Esophagus muscularis mucosa (tissue), 4 donors: ENCODE measurements at places on chromosomes 5 and 9. TPM values are rescaled to one million over a fixed set of nuclear protein-coding genes. Genes with fewer than 3 reads are reported as not detected.

GRCh38 chr5:17481378-17481777 lies 16.7 kb upstream of the TAF11L2 start:
- DNase-seq, result no peak

GRCh38 chr5:1366514-1366913 lies 21.6 kb upstream of the CLPTM1L start:
- DNase-seq, result no peak

DNA sequence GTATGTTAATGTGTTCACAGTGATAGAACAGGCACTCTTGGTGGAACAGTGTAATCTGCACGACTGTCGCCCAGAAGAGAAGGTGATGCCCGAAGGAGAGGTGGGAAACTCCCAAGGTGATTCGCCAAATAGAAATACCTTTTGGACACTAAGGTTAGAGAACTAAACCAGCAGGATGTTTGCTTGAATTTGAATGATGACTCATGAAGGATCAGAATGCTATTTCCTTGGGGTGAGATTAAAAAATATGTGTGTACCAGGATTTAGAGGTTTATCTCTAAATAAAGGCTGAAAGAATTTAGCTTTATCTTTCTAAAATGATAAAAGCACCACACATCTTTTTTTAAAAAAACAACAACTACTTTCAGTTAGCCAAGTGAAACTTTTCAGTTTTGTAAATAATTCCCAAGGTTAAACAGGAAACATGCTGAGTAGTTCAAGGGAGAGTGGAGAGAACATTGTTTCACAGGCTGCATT lies 297.4 kb upstream of the TAS2R1 start:
- no peak for DNase-seq

DNA sequence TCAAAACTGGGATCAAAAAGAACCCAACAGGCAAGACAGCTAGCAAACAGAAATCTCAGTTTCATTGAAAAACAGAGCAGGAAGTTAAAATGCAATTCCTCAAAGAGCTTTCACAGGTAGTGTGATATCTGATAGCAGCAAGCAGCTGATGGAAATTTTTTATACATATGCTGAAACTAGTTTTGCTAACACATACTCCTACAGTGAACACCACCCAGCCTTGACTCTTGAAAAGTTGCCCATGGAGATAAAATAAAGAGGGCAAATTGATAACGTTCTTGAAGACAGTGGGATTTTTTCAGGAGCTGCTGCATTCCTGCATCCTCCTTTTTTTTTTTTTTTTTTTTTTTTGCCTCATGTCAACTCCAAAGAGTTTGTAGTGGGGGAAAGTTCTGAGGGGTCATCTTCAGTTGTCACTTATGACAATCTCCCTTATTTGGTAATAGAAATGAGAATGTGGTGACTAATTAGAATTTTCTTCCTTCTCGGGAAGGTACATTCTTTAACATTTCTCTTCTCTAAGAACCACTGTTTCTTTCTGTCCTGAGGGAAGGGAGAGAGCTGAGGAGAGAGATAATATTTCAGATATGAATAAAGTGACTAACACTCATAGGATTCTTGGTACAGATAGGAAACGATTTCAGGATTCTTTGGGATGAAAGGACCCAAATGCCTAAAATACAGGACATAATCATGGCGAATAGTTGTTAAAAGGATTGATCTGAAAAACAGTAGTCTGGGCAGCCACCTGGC lies 24.6 kb downstream of the SH3RF2 start:
- DNase-seq, result no peak

GRCh38 chr5:135609981-135610380 lies 31.2 kb upstream of the CXCL14 start:
- DNase-seq, result peak; percentile 45

DNA sequence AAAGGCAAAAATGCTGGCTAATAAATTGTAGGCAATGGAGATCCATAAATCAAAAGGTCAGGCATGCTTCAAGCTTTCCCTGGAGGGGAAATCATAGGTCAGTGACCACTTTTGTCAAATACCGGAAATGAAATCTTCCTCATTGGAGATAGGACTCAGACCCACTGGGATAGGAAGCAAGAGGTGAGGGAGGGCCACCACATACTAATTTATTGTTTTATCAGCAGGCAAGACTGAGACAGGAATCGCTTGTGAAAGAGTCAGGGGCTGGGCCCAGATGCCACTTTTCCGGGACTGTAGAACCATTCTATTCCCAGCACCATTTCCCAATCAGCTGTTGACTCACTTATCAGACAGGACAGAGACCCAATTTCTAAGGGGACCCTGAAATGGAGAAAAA lies 256.3 kb upstream of the TRIM32 start:
- no peak for DNase-seq

DNA sequence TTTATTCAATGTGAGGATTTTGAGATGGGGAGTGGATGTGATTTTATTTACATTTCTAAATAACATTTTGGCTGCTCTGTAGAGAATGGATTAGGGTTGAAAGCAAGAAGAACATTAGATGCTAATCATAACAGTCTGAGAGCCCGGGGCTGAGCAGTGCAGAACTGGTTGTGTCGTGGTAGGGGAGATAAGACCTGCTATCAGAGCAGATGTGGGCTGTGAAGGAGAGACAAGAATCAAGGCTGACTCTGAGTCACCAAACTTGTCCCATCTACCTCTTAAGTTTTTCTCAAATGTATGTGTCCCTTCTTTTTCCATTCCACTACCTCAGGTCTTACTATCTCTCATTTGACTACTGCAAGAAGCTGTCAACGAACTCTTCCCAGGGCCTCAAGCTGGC lies 35.4 kb upstream of the SLC28A3 start:
- no peak for DNase-seq

- no peak for DNase-seq
Observed at GRCh38 chr5:154401931-154402330, 43.9 kb upstream of the SAP30L start.

GRCh38 chr5:157750320-157750719 lies 6.8 kb downstream of the LSM11 start:
- no peak for DNase-seq

- no peak for DNase-seq
Observed at GRCh38 chr9:137053944-137054931, at the start of gene ENTPD2. Gene ENTPD2 (minus strand): TSS chr9:137054061. CDS start chr9:137053997, 64 bp downstream.

GRCh38 chr5:32044434-32044833 lies 129.7 kb downstream of the GOLPH3 start:
- no peak for DNase-seq

DNA sequence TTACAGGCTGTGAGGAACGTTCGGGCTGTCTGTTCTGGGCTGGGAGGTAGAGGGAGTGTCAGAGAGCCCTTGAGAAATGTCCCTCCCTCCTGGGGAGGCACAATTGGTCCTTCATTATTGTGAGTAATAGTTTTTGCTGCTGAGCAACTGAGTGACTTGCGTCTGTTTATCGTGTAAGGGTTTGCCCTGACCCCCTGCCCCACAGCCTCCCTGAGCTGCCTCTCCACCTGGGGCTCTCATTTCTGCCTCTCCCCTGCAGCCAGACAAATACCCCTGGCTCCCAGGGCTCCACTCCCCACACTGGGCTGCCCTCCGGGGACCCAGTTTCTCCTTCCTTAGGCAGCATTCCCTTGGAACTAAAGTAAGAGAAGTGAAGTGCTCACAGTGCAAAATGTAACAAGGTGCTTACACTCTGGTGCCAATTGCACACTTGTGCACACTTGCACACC lies 174.9 kb upstream of the MVB12B start:
- DNase-seq, result peak; percentile 79

- no peak for DNase-seq
Observed at GRCh38 chr5:170546282-170546681, 42.5 kb downstream of the KCNIP1 start.

- no peak for DNase-seq
Observed at GRCh38 chr5:178437386-178438075, 152.7 kb downstream of the COL23A1 start.

DNA sequence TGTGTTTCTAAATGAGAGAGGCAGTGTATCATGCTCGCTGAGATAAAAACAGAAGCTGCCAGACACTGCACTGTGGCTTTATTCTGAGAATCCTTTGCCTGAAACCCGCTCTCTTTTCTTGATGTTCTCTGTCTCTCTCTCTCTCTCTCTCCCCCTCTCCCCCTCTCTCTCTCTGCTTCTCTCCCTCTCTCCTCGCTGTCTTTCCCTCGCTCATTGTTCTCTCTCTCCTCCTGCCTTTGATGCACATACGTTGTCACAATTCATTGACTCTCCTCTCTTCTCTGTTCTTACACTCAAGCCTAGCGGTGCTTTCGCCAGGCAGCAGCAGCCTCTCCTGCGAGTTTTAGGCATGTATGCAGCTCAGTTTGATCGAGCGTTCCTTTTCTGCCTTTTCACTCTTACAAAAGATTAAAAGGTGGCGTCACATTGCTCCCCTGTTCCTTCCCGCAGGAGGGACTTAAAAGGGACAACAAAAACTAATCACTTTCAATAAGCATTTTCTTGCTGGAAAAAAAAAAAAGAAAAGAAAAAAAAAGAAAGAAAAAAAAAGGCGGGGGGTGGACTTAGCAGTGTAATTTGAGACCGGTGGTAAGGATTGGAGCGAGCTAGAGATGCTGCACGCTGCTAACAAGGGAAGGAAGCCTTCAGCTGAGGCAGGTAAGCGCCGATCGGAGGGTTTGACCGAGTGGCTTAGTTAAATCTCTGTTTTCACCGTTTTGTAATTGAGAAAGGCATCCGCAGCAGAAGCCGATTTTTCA lies 717.9 kb upstream of the WWC1 start:
- DNase-seq, result no peak

- DNase-seq, result no peak
Observed at GRCh38 chr9:75997206-75997605, 106.7 kb downstream of the PCSK5 start.

DNA sequence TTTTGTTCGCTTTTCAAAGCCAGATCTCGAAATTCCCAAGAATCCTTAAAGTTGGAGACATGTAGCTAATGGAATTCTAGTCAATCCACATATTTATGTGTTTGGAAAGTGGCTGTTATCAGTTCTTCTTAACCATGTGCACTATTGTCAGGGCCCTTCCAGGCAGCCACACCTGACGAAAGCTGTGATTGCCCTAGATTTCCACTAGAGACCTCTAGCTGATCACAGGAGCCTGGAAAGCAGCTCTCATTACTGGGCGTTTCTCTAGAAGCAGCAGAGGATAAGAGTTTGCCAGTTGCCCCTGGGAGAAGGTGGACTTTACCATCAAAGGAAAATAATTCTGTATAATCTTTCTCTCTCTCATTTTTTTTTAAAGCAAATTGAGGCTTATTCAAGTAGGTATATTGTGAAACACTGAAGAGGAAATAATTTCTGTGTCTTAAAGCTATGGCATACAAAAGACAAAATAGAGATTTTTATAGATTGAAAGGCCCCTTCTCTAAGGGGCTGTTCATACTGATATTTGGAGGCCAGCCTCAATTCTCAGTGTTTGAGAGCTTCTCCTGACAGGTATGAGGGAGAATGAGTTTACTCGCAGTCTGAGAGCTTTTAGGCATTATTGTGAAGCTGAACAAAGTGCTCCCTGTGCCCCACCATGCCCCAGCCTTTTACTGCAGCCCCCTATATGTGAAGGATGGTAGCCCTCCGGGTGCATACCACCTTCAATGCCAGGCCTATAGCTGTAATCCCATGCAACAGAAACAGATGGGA lies 405.4 kb upstream of the ACTBL2 start:
- no peak for DNase-seq

DNA sequence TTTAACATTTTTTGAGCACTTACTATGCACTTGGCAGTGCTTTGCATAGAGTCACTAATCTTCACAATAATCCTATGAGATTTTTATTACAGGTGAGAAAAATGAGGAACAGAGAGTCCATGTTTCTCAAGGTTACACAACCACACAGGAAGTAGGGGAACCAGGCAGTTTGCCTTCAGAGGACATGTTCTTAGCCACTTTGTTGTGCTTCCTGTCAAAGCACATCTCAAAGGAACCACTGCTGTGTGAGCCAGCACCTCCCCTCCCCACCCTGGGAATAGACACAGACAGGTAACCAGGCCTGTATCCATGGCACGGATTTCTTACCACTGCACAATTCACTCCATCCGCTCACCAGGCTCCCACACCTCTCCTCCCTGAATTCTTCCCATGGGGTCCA lies 6.3 kb upstream of the DNAJB5 start:
- DNase-seq, result no peak

DNA sequence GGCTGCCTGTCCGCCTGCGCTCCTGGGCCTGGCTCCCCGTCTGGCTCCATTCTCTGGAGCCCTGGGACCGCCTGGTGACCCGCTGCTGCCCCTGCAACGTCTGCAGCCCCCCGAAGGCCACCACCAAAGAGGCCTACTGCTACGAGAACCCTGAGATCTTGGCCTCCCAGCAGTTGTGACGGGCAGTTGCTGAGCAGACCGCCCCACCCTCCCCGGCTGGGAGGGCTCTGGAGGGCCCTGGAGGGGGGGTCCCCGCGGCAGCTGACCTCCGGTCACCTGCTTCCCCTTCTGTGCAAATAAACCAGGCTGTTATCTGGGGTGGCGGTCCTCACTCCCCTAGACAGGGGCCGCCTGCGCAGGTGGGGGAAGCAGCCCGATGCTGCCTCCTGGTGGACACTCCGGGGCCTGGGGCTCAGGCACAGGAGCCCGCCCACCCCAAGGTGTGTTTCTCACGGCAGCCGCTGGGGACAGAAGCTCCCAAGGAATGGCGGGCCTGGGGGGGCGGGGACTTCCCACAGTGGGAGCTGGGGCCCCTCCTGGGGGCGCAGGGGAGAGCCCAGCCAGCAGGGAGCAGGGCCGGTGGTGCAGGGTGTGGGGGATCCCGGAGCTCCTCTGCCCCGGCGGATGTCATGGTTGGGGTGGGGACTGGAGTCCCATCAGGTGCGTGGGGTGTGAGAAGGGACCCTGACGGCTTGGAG lies 4.7 kb upstream of the TUBB4B start:
- DNase-seq, result peak; percentile 95

DNA sequence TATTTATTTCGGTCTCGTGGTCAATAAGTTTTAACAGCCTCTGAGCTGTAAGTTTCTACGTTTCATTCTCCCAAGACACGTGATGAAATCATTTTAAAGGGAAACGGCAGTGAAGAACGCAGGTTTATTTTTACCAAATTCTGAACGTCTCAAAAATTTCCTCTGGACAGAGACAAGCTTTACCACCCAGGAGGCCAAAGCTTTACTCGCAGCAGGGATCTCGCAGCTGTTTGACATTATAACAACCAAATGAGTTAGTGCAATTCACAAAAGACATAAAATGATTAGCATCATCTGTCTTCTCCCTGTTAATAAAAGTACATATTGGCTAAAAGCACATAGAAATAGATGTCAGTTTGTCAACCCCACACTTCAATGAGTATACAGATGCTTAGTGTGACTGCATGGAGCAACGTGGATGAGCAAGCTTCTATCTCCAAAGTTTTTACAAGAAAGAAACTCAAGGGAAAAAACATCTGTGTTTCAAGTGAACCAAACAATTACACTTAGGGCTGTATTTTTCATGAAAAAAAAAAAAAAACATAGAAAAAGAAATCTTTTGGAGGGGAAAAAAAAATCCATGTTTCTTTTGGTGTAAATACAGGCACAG lies 2.5 kb downstream of the SEMA5A start:
- DNase-seq, result no peak

NR5A1 gene
- not detected for total RNA-seq

LTC4S gene
- total RNA-seq, result 15.2 TPM

IFNK gene
- total RNA-seq, result not detected

PAEP gene
- not detected for total RNA-seq

PCDHAC2 gene
- 17.0 TPM for total RNA-seq

RANBP17 gene
- 16.7 TPM for total RNA-seq

SNCAIP gene
- total RNA-seq, result 0.83 TPM

TMEM174 gene
- not detected for total RNA-seq

TEK gene
- total RNA-seq, result 17.4 TPM

SPINK5 gene
- 0.06 TPM for total RNA-seq
